NCI-H2227 treated with DMSO at 0.1 percent for 48 hours (cell line): ENCODE measurements at places on chromosomes 1 and 21.

- no peak for DNase-seq
These were observed 71.7 kb upstream of the WDR26 start for GRCh38 chr1:224506141-224506814.

DNA sequence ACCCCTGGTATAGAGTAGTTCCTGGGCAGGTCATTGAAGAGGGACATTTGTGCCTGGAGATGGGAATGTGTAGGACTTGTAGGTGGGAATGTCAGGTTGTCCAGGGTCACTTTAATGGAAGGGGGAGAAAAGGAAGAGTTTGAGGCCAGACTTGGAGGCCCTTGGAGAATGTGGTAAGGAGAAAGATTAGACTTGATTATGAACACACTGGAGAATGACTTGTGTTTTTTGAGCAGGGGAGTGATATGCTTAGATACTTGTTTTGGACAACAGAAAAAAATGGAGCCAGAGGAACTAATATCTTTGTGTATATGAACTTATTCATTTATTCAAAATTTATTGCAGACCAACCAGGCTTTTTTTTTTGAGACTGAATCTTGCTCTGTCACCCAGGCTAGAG is 17.9 kb downstream of the ELAPOR1 start:
- no peak for DNase-seq

DNA sequence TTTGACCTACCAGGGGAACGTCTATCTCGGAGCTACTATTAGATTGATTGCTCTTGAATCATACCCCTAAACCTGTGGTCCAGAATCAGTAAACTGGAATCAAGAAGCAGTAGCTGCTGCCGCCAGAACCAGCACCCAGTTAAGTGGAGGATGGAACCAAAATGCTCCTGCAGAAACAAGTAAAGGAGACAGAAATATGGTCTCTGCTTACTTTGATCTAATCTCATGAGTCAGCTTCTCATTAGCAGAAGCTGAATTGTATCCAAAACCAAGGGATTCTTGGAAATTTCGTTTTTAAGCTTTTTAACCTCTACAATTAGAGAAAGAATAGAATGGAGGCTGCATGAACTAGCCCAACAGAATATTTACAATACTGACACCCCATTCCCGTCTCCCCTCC is 42.6 kb upstream of the PIGV start:
- DNase-seq, result no peak

DNA sequence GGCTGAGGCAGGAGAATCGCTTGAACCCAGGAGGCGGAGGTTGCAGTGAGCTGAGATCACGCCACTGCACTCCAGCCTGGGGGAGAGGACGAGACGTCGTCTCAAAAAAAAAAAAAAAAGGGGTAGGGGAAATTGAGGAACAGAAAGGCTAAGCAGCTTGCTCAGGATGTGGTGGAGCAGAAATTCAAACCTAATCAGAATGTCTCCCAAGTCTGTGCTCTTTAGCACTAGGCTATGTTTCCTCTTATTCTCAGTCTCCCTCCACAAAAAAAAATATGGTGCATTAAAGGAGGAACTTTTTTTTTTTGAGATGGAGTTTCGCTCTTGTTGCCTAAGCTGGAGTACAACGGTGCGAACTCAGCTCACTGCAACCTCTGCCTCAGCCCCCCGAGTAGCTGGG is 114.2 kb downstream of the SLC16A1 start:
- no peak for DNase-seq
